ENCODE measurements at places on chromosomes 7 and 10.

DNA sequence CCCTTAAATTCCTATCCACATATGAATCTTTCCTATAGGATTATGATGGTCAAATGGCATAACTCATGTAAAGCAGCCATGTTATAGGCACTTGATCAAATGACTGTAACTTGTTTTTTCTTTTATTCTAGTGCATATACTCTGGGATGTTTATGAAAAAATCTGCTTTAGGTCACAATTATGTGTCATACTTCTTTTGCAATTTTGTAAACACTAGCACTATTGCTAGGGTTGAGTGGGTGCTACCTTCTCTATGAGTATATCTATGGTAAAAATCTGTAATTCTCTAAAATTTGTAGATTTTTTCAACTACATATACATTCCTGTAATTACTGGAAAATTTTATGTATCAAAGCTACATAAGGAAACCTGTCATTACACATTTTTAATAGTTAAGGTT lies 50.0 kb downstream of the HGF start:
- DNase-seq: no peak

GRCh38 chr7:128265906-128266300 lies 24.8 kb downstream of the LEP start:
- DNase-seq: no peak

DNA sequence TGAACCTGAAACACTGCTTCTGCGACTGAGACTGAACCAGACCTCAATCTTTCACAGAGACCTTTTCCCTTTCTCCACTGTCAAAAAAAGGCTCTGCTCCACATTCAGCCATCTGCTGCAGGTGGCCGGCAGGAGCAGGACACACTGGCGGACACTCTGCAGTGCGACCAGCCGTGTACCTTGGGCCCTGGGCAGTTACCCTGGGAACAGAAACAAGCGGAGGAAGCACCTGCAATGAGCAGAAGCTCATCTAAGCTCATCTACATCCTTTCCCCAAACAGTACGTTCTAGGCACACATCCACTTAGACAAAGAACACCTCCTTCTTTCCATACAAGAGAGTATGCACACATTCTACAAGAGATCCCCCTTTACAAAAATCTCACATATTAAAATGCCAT lies 22.8 kb downstream of the VOPP1 start:
- DNase-seq: no peak

DNA sequence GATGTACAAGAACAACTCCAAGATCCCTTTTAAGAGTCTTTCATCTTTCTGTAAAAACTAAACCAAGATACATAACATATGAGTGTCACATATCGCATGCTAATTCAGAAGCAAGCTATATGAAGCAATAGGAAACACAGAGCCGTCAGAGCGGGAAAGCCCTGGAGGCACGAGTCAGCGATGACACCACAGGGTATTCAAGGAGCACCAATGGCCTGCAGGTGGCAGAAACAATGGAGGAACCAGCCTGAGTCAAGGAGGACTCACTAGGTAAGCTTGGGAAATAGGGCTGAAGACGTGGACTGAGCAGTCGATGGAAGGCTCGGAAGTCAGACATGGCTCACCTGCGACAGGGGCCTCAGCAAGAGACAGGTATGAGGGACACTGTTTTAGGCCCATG lies 214.4 kb downstream of the FAM107B start:
- DNase-seq: no peak

DNA sequence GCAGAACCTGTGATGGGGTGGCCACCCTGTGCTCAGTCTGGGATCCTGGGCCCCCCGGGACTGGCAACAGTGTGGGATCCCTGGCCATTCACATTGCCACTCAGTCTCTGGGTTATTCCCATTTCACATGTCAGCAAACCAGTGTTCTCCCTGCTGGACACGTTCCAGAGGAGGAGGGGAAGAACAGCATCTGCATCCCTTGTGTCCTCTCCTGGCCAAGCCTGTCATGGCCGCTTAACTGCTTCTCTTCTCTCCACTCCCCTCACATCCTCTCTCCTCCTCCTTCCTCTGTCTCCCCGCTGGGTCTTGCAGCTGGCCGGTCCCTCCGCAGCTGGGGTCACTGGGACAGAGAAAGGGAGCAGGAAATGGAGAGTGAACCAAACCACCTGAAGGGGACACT lies 74.4 kb downstream of the C10orf105 start:
- DNase-seq: peak; percentile 66

- no peak for DNase-seq
These were observed 123.9 kb downstream of the DOCK4 start for GRCh38 chr7:112082306-112082705.

GRCh38 chr10:22719406-22720042 lies 5.1 kb upstream of the PIP4K2A start:
- DNase-seq: no peak

- DNase-seq: no peak
These were observed 98.5 kb downstream of the HIP1 start for GRCh38 chr7:75640201-75640600.

GRCh38 chr10:79356104-79356503 lies 8.8 kb downstream of the PPIF start:
- no peak for DNase-seq

- DNase-seq: no peak
These were observed 14.4 kb downstream of the POT1 start for GRCh38 chr7:124915242-124915641.

DNA sequence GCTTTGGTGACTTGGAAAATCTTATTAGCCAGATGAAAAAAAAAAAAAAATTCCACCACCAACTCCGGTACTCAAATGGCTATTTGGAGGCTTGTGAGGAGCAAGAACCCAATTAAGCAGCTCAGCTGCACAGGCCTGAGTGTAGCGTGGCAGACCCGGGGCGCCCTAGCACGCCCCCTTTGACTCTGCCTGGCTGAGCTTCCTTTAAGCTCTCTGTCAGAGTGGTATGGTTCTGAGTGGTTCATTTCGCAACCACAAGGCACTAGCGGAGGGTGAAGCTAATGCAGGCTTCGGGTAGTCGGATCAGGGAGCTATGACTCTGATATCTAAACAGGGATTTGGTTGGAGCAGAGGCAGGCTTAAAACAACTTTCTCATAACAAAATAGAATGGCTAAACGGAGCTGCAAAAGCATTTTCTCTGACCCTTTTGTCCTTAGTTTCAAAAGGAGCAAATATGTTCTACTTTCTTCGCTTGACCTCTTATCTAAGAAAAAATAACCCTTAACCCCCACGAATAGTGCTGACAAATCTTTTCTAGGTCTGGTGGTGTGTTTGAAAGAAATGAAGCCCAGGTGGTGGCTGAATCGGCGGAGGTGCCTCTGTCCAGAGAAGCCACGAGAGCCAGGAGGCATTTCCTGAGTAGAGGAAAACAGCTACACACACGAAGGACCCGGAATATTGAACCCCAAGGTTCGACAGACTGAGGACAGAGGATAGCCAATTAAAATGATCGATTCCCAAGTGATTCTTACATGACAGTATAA lies 285.4 kb upstream of the GLI3 start:
- DNase-seq: peak; percentile 7

GRCh38 chr7:29556405-29557195 lies 7.0 kb upstream of the PRR15 start:
- no peak for DNase-seq

- no peak for DNase-seq
These were observed 60.4 kb downstream of the LRRC17 start for GRCh38 chr7:102973096-102973802.

DNA sequence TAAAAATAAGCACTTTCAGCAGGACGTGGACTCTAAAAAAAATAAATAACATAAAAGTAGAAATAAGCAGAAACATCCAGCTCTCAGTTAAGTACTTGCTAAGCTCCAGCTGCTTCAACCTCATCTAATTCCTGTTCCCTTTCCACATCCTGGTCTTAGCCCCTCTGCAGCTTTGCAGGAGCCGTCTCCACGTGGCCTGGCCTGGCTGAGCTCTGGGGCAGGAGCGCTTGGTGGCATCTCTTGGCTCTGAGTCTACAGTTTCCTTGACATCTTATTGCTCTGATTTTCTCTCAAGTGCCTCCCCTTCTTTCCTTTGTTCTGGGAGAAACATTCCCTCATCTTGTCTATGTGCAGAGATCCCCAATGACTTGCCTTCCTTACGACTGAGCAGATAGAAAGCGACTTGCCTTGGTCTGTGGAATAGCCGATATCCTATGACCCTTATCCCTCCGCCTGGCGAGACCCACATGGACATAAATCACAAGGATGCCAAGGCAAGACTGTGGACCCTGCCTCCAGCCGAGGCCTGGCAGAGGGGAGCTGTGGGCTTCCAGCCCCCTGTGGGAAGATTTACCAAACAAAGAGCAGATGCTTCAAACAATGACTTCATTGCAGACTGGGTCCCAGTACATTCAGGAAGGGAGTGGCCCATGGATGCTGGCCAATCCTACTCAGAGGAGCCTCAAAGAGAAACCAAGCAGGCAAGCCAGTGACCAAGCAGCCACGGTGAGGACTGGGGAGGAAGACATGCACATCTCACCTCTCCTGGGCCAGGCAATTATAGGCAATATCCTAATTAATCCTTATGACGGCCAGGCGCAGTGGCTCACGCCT lies 61.9 kb downstream of the SPOCK2 start:
- DNase-seq: peak; percentile 55

GRCh38 chr7:17166824-17167379 lies 131.6 kb upstream of the AHR start:
- DNase-seq: no peak

DNA sequence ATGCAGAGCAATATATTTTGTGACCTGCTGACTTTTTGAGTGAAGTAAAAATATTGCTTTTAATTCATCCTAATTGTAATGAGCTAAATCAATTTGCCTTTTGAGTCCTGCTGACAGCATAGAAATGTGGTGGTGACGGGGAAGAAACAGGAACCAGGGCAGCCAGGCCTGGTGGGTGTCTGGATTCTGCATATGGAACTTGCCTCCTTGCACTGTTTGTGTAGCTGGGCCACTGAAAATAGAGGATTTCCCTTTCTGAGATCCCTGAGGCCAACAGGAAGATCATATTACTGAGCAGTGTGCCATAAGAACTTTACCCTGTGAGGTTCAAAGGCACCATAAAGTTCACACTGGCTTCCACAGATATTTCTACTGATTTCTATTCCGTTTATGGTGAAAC lies 488.4 kb upstream of the AKR1E2 start:
- peak; percentile 32 for DNase-seq

- DNase-seq: peak; percentile 23
These were observed 8.0 kb upstream of the ACTR3B start for GRCh38 chr7:152751449-152752141.

GRCh38 chr10:42519761-42520460 lies 118.5 kb downstream of the ZNF33B start:
- no peak for DNase-seq

GRCh38 chr7:82616059-82616728 lies 172.6 kb upstream of the CACNA2D1 start:
- no peak for DNase-seq

DNA sequence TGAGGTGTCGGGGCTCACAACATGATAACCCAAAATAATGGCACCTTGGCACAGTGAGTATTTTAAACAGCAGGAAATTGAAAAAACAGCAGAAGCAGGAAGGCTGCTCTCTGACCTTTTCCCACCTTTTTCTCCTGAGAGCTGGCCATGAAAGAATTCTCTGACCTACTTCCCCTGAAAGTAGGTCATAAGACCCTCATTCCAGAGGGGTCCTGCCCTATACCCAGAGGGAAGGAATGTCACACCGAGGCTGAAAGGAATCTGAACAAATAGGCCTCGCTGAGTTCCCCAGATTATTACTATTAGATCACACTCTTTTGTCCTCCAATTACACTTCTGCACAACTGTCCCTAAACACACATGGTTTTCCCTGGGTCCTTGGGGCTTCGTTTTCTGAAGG lies 18.8 kb downstream of the CPVL start:
- DNase-seq: no peak

- DNase-seq: no peak
These were observed 109.8 kb upstream of the ELMO1 start for GRCh38 chr7:37558320-37559096.

GRCh38 chr10:32938554-32939061 lies 19.4 kb downstream of the ITGB1 start:
- no peak for DNase-seq

- no peak for DNase-seq
These were observed 704.6 kb downstream of the CCSER2 start for GRCh38 chr10:85032981-85033380.

DNA sequence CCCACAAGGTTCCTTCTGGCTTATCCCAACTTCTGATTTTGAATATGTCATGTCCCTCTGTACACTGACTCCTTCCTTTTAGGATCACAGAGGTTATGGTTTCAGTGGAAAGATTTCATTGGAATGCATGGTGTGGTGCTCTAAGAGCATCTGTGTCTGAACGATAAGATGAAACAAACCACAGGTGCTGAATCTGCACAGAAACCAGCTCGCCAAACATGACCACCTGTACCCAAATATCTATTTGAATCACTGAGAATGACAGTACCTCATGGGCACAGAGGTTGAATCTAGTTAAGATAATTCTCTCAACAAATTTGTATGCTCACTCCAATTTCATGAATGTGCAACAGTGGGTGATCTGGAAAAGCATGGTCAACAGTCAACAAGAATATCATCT lies 105.3 kb downstream of the DGKI start:
- no peak for DNase-seq

DNA sequence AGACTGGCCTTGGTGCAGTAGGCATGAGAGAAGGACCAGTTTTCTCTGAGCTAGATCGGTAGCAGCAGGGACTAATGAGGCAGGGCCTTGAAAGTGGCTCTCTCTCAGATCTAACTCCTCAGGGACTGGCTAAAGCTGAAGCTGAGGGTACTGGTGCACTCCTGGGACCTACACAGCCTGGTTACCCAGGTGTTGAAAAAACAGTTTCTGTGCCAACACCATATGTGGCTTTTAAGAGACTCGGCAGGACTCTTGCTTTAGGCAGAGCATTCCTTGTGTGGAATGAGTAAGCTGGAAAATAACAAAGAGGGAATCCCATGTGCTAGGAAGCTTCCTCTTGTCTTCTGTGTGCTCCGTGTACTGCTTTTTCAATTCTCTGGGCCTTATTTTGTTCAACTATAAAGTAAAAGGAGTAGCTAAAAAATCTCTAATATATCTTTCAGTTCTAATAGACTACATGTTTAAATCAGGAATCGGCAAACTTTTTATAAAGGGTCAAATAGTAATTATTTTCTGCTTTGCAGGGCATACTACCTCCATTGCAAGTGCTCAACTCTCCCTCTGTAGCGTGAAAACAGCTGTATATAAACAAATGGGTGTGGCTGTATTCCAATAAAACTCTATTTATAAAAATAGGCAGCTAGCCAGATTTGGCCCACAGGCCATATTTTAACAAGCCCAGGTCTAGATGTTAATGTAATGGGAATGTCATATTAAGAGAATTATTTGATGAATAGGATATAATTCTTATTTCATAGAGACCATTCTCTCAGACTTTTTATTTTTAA lies 186.1 kb upstream of the KAT6B start:
- no peak for DNase-seq

DNA sequence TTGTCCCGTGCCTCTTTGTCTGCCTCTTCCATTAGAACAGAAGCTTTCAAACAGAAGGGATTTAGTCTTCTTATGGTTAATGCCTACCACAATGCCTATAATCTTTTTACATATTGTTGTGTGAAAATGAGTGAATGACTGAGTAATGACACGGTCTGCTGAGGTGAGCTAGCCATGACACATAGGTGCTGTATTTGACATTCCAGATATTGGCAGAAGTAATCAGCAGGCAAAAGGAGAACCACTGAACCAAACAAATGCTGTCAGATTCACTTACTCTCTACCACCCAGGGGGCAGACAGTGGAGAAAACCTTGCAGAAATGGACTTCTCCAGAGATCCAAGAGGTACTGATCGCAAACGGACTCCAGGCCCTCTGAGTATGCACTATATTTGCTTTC lies 377.2 kb upstream of the VWC2 start:
- no peak for DNase-seq

Data from muscle of back (tissue), 13 donors.